Activated CD8-positive, alpha-beta memory T cell treated with anti-CD3 and anti-CD28 coated beads for 4 hours (primary cell): ENCODE measurements at places on chromosomes 11 and 22.

DNA sequence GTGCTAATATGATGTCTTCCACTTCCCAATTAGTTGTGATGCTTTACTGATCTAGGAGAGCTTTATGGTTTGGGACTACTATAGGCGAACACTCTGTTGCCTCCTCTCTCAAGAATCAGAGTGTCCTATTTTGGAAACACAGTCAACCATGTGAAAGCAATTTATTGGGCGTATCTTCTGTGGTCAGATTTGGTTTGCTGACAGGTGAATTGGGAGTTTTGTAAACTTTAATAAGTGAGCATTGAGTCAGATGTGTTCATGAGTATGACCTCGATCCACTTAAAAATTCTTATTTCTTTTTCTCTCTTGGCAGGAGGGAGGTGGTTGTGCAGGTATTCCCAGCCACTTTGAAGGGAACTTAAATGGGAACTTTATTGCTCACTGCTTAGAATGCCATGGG is 4.4 kb downstream of the CAT start:
- no peak for DNase-seq

DNA sequence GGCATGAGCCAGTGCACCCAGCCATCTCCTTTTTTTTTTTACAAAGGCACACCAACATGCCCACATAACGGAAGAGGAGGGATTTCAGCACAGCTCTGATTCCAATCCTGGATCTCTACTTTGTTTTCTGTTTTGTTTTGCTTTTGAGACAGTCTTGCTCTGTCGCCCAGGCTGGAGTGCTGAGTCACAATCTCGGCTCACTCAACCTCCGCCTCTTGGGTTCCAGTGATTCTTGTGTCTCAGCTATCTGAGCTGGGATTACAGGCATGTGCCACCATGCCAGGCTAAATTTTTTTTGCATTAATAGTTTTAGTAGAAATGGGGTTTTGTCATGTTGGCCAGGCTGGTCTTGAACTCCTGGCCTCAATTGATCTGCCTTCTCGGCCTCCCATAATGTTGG is 28.1 kb downstream of the VSTM5 start:
- DNase-seq, result no peak

GRCh38 chr22:49735901-49736421 is 91.7 kb downstream of the BRD1 start:
- no peak for DNase-seq

DNA sequence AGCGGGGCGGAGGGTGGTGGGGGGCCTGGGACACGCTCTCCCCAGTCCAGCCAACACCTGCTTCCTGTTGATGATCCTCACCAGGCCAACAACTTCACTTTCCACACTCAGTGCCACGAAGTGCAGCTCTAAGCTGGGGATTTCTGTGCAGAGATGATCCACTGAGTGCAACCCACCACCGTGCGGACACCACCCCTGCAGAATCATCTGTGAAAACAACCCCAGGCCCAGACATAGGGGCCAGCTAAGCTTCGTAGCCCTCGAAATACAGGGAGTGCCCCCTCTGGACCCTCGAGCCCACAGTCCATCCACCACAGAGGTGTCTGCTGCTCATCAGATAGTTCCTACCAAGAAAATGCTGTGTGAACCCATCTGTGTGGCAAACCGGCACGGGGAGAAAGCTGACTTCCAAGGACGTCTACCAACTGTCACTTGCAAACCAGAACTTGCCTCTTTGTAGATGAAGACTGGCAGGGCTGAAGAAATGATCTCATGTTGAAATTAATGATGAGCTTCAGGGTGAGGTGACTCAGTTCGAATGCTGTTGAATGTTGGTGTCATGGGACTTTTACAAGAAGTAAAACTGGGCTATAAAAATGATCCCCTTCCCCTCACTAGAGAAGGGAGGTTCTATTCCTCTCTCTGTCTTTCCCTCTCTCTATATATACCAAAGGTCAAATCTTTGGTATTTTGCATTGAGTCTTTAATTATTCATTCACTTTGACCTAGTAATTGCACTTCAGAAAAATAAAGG is 73.4 kb downstream of the MYEOV start:
- DNase-seq, result no peak

GRCh38 chr11:55793321-55793720 is 2.0 kb upstream of the OR5D14 start:
- no peak for DNase-seq

- no peak for DNase-seq
These were observed 14.2 kb downstream of the ATM start for GRCh38 chr11:108237058-108237481.

GRCh38 chr11:130477586-130478203 is 29.2 kb downstream of the ADAMTS15 start:
- no peak for DNase-seq

GRCh38 chr22:20578707-20579106 is 71.3 kb downstream of the MED15 start:
- DNase-seq, result no peak

- no peak for DNase-seq
These were observed 136.4 kb downstream of the RBFOX2 start for GRCh38 chr22:35892192-35892591.

GRCh38 chr11:47950396-47950795 is 30.0 kb upstream of the PTPRJ start:
- DNase-seq, result peak; percentile 20

- DNase-seq, result no peak
These were observed 32.9 kb downstream of the CABIN1 start for GRCh38 chr22:24043958-24044357.

DNA sequence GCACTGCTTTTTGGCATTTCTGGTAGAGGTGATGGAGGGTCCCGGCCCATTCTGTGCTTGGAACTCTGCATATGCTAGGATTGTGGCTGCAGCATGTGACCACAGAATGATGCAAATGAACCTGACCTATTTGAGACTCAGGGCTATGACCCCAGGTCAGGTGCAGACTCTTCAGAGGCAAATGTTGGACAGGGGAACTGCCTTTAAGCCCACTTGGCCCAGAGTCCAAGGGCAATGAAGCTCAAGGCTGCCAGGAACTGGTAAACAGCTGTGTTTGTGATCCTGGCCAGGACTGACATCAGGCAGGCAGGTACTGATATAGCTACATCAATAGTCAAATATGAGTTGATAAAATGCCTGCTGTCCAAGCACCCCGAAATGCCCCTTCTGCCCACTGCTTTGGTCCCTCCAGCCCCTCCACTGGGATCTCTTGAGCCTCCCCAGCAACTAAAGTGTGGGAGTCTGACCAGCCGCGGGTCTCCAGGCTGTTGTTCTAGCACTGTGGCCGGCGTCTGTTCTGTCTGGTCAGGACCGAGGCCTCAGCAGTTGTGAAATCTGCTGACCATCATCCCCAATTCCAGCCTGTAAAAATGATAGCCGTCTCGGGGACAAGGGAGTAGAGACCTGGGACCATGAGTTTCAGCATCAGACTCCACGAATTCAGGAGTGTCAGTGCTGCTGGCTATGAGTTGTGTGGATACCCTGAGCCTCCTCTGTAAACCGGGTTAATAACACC is 82.4 kb upstream of the EIF3D start:
- no peak for DNase-seq

GRCh38 chr11:30091737-30092136 is 74.9 kb upstream of the KCNA4 start:
- no peak for DNase-seq

- DNase-seq, result no peak
These were observed 61.2 kb downstream of the CECR2 start for GRCh38 chr22:17430412-17430811.

GRCh38 chr11:129374081-129374992 is 1.3 kb upstream of the BARX2 start:
- no peak for DNase-seq

DNA sequence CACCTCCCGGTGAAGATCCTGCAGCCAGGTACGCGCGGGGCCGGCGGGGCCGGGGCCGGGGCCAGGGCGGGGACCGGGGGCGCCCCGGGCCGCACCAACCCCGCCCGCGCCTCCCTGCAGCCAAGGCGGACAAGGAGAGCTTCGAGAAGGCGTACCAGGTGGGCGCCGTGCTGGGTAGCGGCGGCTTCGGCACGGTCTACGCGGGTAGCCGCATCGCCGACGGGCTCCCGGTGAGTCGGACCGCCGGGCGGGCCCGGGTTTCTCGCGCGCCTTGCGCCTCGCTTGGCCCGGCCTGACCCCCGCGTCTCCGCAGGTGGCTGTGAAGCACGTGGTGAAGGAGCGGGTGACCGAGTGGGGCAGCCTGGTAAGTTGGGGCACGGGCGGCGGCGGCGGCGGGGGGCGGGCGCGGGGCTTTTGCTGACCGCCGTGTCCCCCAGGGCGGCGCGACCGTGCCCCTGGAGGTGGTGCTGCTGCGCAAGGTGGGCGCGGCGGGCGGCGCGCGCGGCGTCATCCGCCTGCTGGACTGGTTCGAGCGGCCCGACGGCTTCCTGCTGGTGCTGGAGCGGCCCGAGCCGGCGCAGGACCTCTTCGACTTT is 531 bp downstream of the PIM3 start:
- DNase-seq, result no peak

GRCh38 chr11:10462746-10463300 is 7.8 kb downstream of the AMPD3 start:
- DNase-seq, result no peak

DNA sequence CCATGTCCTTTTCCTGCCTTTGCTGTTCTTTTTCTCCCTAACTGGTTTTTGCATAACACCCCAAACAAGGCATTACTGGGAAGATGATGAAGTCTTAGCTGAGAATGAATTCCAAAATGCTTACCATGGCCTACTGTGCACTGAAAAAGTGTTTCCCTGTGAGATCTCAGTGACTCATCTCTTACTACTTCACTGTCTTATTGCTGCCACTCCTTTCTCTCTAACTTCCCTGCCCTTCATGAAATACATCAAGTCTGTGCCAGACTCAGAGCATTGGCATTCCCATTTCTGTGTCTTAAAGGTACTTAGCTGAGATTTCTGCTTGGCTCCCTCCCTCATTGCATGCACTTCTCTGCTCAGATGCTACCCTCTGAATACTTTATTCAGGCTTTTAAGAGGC is 49.1 kb upstream of the MUC15 start:
- DNase-seq, result no peak

GRCh38 chr11:115362997-115363396 is 141.2 kb downstream of the CADM1 start:
- DNase-seq, result no peak

DNA sequence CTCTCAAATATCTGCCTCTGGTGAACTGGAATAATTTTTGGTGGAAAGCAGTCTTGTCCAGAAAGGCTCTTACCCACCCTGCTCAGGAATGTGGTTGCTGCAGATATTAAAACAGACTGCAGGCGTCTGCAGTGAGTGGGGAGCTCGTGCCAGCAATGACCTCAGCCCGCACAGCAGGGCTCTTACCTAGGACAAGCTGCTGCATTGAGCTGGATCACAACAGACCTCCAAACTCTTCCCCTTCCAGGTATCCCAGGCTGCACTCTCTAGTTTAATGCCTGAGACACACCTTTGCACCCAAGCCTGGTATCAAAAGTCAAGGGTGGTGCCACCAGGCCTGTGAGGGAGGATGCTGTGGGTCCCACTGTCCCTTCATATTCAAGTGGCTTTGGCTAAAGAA is 69.7 kb upstream of the CDON start:
- DNase-seq, result no peak

DNA sequence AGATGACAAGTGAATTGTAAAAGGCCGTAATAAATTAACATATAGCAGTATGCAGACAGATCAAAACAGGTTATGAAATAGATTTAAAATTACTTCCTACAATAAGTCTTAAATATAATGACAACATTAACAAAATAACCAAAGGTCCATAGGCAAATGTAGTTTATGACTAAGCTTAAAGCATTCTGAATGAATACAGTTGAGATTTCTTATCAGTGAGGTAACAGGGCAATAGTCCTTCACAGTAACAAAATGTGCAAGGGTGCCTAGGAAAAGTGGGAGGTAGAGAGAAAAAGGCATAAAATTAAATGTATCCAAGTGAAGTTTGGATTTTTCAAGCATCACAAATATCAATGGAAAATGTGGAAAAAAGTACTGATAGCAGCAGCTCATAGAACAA is 20.9 kb upstream of the P4HA3 start:
- no peak for DNase-seq

DNA sequence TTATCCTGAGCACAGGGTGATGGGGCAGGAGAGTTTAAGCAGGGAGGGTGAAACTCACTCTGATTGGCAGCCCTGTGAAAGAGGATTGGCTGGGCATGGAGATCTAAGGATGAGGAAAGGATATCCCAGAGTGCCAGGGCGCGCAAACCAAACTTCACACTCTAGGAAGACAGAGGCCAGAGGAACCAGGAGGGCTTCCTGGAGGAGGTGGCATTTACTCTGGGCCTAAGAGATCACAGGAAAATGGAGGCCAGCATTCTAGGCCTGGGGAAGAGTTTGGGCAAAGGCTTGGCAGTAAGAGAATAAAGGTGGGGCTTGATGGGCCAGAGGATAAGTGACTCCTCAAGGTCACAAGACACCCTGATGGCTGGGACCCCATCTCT is 377 bp upstream of the NCF4 start:
- DNase-seq, result no peak

- no peak for DNase-seq
These were observed 130.5 kb upstream of the C11orf58 start for GRCh38 chr11:16607675-16608644.

- DNase-seq, result no peak
These were observed 76.1 kb downstream of the PPFIBP2 start for GRCh38 chr11:7589861-7590260.

DNA sequence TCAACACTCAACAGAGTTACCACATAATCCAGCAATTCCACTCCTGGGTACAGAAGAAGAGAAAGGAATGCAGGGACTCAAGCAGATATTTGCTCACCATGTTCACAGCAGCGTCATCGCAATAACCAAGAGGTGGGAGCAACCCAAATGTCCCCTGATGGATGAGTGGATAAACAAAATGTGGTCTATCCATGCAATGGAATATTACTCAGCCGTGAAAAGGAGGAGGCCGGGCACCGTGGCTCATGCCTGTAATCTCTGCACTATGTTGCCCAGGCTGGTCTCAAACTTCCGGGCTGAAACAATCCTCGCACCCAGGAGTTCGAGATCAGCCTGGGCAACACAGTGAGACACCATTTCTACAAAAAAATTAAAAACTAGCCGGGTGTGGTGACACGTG is 131.7 kb downstream of the CTTN start:
- no peak for DNase-seq

GRCh38 chr22:30183861-30184278 is 62.7 kb downstream of the LIF start:
- DNase-seq, result no peak

DNA sequence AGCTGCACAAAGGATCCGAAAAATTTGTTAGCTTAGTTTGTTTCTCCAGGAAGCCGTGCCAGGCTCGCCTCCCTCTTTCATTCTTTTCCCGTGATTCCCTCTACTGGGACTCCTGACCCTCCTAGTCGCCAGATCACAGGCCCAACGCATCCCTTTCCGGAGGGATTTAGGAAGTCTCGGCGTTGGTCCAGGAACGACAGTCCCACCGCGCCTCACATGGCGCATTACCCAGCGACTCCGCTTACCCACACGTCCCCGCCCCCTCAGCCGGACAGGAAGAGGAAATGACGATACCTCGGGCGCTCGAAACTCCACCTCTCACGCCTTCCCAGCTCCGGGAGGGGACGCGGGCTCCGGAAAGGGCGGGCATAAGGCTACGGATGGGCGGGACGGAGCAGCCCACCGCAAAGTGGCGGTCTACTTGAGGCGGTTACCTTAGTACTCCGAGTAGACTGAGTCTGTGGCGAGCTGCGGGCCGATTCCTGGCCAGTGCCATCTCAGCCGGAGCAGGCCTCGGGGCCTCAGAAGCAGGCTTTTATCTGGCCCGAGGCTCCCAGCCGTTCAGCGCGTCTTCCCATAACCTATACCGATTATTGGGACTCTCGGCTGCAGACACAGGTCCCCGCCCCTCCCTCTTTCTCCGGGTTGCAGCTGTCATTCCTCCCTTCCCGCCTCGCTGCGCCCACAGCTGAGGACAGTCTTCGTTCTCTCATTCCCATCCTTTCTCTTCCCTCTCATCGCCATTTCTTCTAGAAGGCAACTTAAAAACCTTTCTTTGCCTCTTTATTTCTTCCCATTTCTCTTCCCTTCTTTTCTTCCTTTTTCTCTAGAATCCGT is at the start of gene CCDC15:
Gene CCDC15, plus strand, starts transcription at position 450 of the 837 bp plus-strand sequence. CDS start 531 bp downstream, outside the sequence.
- DNase-seq, result peak; percentile 92
